Smooth muscle cell of bladder (primary cell): ENCODE measurements at places on chromosomes 7 and 10. TPM values are rescaled to one million over a fixed set of nuclear protein-coding genes. Genes with fewer than 3 reads are reported as not detected.

VSTM4 gene
- 5.8 and 9.1 TPM in 2 replicates for total RNA-seq

ANKRD61 gene
- not detected in 2 replicates for total RNA-seq

ADCYAP1R1 gene
- under 0.01 TPM in 1 of 2 replicates, not detected in the other for total RNA-seq

CPA5 gene
- total RNA-seq: not detected in 2 replicates
